T-cell (primary cell): ENCODE measurements at places on chromosomes 3 and 15. TPM values are rescaled to one million over a fixed set of nuclear protein-coding genes. Genes with fewer than 3 reads are reported as not detected.

The TEX55 gene
- not detected for total RNA-seq

The THAP10 gene
- total RNA-seq: not detected

The OR4M2 gene
- total RNA-seq: not detected

The SPSB4 gene
- not detected for total RNA-seq

The SPATA12 gene
- total RNA-seq: not detected

The CPNE9 gene
- total RNA-seq: 0.19 TPM

The FAM107A gene
- total RNA-seq: not detected

The BMF gene
- total RNA-seq: 42.4 TPM

The ITGA11 gene
- 0.95 TPM for total RNA-seq

The TMC3 gene
- not detected for total RNA-seq

The LINGO1 gene
- total RNA-seq: not detected

The SLC28A1 gene
- total RNA-seq: not detected

The GOLGA6B gene
- not detected for total RNA-seq

The RASGRP1 gene
- total RNA-seq: 118 TPM

The KBTBD13 gene
- total RNA-seq: not detected

The SLC24A5 gene
- not detected for total RNA-seq

The SH2D7 gene
- not detected for total RNA-seq

The PYGO1 gene
- not detected for total RNA-seq

The MTMR10 gene
- total RNA-seq: 29.2 TPM

The GOLGA8J gene
- total RNA-seq: not detected

The COLQ gene
- total RNA-seq: 11.4 TPM

The BTD gene
- 19.0 TPM for total RNA-seq

The CXCR6 gene
- total RNA-seq: 6.8 TPM

The P4HTM gene
- total RNA-seq: 73.6 TPM
